IPS-NIHi11 (cell line): ENCODE measurements at places on chromosomes 12 and 14.

- DNase-seq = no peak
Measured at GRCh38 chr12:57370072-57370471, 60.8 kb downstream of the R3HDM2 start.

DNA sequence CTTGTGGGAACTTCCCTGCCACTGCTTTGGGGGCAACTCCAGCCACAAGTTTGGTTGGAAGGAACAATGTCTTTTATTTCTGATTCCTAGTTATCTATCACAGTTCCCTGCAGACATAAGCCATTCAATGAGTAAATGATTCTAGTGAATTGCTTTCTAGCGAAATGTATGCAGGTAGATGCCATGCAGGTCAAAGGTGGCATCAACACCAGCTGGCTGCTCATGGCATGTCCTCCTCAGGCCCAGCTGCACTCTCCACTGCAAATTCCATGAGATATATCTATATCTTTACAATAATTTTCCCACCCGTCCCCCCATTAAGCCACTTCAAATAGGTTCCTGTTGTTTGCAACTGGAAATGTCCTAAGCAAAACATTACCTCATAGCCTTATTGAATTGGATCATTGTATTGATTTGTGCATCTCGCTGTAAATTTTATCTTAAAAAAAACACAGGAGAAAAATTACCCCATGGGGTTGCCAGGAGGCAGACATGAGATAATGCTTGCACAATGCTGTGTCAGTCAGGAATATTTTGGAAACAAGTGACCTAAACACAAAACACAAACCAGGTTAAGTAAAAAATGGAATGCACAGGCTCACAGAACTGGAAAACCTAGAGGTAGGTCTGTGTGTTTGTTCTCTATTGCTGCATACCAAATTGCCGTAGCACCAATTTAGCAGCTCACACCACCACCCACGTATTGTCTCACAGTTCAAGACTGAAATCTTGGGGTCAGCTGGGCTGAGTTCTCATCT is 32.8 kb upstream of the TXNRD1 start:
- DNase-seq = no peak

- peak; percentile 17 for DNase-seq
Measured at GRCh38 chr14:56057071-56057741, 61.0 kb upstream of the PELI2 start.

GRCh38 chr12:29054858-29055663 is 94.0 kb upstream of the FAR2 start:
- DNase-seq = peak; percentile 13

- no peak for DNase-seq
Measured at GRCh38 chr14:52711666-52712065, 4.7 kb downstream of the PSMC6 start.
